Fibroblast of villous mesenchyme (primary cell): ENCODE measurements at places on chromosomes 13 and 19.
A peak's percentile ranks its signal among the peaks of the same experiment; 100 is the strongest.

DNA sequence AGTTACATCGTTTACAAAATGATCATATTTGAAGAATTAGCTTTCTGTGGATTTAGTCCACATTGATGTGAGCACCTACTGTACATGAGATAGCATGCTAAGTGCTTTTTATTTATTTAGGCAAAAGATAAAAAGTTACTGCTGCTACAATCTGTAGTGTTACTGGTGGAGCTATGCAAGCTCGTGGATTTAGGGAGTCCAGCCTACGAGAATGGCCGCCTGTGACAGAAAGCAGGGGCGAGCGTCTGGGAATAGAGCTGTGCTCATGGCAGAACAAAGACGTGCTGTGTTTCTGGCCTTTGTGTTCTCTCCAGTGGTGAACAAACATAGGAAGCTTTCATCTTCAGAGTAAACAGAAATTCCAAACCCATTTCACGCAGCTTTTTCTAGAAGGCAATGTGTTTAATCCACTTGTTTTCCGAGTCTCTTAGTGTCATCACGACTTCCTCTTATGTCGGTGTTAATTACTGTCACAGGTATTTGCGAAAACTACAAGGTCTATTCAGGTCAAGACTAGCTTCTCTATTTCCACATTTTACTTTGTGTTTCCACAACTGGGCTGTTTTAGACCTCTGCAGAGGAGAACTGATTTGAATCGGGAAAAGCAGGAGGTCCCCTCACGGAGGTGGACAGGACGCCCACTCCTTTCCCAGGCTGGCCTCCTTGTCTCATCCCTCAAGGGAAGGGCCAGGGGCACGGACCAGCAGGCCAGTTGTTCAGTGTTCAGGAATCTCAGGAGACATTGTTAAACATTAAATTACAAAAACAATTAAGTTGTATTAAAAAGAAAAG, 67.3 kb downstream of the ATP11A start:
- DNase-seq, result no peak

- no peak for DNase-seq
Measured at GRCh38 chr13:84139561-84140158, 257.4 kb upstream of the SLITRK1 start.

DNA sequence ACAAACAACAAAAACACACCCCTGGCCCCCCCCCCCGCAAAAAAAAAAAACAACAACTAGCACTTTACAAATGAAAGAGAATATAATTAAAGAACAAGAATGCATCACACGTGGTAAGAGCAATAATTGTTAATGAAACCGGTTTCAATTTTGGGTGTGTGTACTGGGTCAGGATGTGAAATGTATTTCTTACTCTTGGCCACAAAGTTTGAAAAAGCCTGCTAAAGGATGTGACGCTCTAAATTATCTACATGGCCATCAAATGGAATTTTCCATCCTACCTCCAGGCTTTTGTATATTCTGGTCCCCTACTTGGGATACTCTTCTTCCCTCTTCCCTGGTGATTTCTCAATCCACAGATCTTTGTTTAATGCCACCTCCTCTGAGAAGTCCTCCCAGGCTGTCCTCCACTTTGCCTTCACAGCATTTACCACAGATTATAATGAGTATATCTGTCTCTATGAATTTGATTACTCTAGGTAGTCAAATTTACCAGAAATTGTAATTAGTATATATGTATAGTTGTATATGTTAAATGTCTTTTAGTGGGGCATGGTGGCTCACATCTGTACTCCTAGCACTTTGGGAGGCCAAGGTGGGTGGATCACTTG, 2.1 kb downstream of the SARS2 start:
- DNase-seq, result no peak

- peak; percentile 10 for DNase-seq
Measured at GRCh38 chr13:22357132-22357531, 686.3 kb downstream of the FGF9 start.

DNA sequence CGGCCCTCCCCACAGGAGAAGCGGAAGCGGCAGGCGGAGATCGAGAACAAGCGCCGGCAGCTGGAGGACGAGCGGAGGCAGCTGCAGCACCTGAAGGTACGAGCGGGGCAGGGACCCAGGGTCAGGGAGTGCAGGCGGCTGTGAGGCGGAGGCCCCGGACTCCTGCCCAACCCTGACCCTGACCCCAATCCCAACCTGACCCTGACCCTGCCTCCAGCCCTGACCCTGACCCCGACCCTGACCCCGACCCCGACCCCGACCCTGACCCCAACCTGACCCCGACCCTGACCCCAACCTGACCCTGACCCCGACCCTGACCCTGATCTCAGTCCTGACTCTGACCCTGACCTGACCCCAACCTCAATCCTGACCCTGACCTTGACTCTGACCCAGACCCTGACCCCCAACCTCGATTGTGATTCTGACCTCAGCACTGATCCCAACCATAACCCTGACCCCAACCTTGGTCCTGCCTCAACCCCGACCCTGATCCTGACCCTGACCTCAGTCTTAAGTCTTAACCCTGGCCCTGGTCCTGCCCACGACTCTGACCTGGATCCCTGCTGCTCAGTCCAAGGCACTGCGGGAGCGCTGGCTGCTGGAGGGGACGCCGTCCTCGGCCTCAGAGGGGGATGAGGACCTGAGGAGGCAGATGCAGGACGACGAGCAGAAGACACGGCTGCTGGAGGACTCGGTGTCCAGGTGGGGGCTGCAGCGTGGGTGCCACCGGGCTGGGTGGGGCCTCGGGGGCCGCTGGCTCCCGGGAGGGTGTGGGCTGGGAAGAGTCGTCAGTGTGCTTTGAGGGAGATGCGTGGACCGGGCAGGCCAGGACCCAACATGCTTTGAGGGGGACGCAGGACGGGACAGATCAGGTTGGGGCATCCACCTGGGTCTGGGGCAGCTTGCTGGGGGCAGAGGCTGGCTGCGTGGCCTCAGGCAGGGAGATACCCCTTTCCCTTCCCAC, 18.5 kb downstream of the PALM start:
- DNase-seq, result no peak

DNA sequence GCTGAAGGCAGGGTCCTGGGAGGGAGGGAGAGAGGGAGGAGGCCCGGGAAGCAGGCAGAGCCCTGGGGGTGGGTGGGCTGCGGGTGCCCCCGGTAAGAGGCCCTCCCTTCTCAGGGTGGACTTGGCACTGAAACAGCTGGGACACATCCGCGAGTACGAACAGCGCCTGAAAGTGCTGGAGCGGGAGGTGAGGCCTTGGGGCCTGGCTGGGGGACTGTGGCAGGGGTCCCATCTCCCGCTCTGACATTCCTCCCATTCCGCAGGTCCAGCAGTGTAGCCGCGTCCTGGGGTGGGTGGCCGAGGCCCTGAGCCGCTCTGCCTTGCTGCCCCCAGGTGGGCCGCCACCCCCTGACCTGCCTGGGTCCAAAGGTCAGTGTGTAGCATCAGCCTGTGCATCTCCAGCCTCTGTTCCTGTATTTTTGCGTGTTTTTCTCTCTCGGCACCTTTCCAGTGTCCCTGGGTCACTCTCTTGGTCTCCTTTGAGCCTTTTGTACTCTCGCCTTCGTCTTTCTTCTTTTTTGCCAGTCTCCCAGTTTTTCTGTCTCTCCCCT, 53.4 kb downstream of the TRPM4 start:
- DNase-seq, result no peak

GRCh38 chr13:46899801-46900200, 2.9 kb upstream of the HTR2A start:
- no peak for DNase-seq

- DNase-seq, result peak; percentile 81
Measured at GRCh38 chr13:28659621-28659970, 666 bp downstream of the POMP start.

GRCh38 chr13:46088821-46089562, 15.8 kb downstream of the CPB2 start:
- no peak for DNase-seq

- DNase-seq, result peak; percentile 84
Measured at GRCh38 chr19:13120817-13121216, 2.8 kb downstream of the NACC1 start.

DNA sequence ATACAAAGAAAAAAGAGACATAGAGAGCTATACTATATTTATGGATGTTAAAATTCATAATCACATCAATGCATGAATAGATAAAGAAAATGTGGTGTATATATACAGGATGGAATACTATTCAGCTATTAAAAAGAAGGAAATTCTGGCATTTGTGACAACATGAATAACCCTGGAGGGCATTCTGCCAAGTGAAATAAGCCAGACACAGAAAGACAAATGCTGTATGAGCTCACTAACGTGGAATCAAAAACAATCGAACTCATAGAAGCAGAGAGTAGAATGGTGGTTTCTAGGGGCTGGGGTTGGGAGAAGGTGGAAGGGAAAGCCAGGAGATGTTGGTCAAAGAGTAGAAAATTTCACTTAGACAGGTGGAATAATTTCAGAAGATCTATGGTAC, 24.0 kb downstream of the UTP14C start:
- DNase-seq, result peak; percentile 34

DNA sequence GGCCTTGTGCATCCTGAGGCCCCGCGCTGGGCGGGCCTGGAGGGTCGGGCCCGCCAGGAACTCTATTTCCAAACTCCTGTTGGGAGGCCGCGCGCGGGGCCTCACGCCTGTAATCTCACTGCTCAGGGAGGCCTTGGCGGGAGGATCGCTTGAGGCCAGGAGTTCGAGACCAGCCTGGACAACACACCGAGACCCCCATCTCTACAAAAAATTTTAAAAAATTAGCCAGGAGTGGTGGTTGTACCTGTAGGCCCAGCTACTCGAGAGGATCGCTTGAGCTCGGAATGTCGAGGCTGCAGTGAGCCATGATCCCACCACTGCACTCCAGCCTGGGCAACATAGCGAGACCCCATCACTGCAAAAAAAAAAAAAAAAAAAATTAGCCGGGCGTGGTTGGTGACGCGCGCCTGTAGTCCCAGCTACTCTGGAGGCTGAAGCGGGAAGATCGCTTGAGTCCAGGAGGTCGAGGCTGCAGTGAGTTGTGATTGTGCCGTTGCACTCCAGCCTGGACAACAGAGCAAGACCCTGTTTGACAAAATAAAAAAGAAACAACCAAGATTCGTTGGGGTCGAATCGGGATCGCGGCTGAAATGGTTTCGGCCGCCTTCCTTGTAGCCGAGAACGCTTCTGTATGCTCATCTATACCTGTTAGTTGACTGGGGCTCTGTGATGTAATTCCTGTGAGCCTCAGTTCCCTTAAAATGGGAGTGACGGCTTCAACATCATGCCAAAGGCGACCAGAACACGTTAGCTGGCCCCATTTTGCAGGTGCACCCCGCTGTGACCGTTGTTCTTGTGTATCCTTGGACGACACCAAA, 636 bp downstream of the SF3A2 start:
- DNase-seq, result no peak

DNA sequence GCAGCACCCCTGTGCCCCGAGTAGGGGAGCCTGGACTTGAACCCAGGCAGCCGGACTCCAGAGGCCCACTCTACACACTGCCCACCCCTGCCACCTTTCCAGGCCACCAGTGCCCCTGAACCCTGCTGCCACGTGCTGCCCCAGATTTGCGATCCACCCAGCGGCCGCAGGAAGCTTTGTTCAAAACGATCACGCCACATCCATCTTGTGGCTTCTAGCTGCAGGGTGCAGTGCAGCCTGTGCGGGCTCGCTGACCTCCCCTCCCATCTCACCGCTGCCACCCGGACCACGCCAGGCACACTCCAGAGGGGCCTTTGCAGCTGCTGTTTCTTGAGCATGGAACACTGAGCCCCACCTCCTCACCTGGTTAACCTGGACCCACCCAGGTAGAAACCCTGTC, 3.8 kb downstream of the RAVER1 start:
- DNase-seq, result no peak

DNA sequence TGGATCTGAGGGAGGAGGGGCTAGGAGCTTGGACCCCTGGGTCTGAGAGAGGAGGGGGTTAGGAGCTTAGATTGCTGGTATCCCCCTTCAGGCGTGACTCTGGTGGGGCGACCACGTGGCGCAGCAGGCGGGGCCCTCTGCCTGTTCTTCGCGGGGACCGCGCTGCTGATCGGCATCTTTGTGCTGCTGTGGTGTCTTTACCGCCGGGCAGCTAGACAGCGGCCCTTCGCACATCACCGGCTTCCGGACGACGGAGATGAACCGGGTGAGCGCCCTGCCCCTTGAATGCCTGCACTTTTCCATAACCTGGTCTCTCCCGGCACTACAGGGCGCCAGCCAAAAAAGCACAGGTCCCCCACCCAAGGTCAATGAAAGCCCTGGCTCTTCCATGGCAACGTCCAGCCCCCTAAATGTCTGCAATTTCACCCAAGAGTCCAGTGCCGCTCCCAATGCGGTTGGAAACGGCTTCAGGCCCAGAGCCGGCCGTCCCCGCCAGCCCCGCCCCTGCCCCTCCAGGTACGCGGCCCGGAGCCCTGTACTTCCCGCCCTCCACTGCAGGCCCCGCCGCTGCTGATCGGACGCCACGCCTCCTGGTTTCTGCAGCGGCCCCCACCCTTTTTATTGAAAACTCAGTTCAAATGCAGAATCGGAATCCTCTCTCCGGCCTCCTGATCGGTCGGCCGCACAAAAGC, 2.8 kb downstream of the GFY start:
- no peak for DNase-seq
